ENCODE measurements at places on chromosomes 6 and 20. TPM values are rescaled to one million over a fixed set of nuclear protein-coding genes. Genes with fewer than 3 reads are reported as not detected.

Gene PSMF1
- total RNA-seq, result 116 TPM

Gene BEND6
- total RNA-seq, result 0.56 TPM

Gene HCK
- total RNA-seq, result 4.5 TPM

Gene HLA-DOB
- 2.7 TPM for total RNA-seq

Gene NPEPL1
- total RNA-seq, result 33.3 TPM

Gene VIP
- 0.29 TPM for total RNA-seq

Gene RAMACL
- 0.77 TPM for total RNA-seq

Gene DEFB123
- total RNA-seq, result not detected

Gene TRIM15
- total RNA-seq, result not detected

Gene PPP1R11
- 64.7 TPM for total RNA-seq

Gene TRIM38
- total RNA-seq, result 8.4 TPM

Gene KIF13A
- total RNA-seq, result 72.2 TPM

Gene PNPLA1
- total RNA-seq, result not detected

Gene CRYBG1
- 1.6 TPM for total RNA-seq

Gene SNAP91
- 1.4 TPM for total RNA-seq

Gene FITM2
- 165 TPM for total RNA-seq

Gene SPACA1
- total RNA-seq, result not detected

Gene SEMG1
- total RNA-seq, result not detected

Gene FRK
- total RNA-seq, result 6.2 TPM

Gene LCA5
- total RNA-seq, result 2.6 TPM

Gene PPP1R14C
- 70.1 TPM for total RNA-seq

Gene DEFB124
- not detected for total RNA-seq

Gene C6orf52
- not detected for total RNA-seq

Gene GSTA3
- total RNA-seq, result not detected

Gene TUBB2B
- total RNA-seq, result 1.9 TPM

Gene ASIP
- total RNA-seq, result 3.4 TPM
